ENCODE measurements at places on chromosomes 2 and 18. TPM values are rescaled to one million over a fixed set of nuclear protein-coding genes. Genes with fewer than 3 reads are reported as not detected.

GRCh38 chr2:41779888-41780287 is 267.9 kb upstream of the PKDCC start:
- peak; percentile 11 for DNase-seq

- DNase-seq = no peak
These were observed 905.6 kb downstream of the TMEM182 start for GRCh38 chr2:103667335-103667884.

GRCh38 chr18:79372991-79373390 is 22.7 kb upstream of the NFATC1 start:
- DNase-seq = no peak

The SLC38A11 gene
- polyA plus RNA-seq = 0.45 TPM

GRCh38 chr2:70767079-70767698 is 811 bp downstream of the ADD2 start:
- no peak for DNase-seq

- DNase-seq = no peak
These were observed 135.0 kb downstream of the ANTXR1 start for GRCh38 chr2:69147841-69148533.

The CTLA4 gene
- polyA plus RNA-seq = 0.27 TPM

The DES gene
- polyA plus RNA-seq = 5,935 TPM

The CRYGD gene
- polyA plus RNA-seq = not detected

The IL37 gene
- polyA plus RNA-seq = not detected

The FOXD4L1 gene
- 2.5 TPM for polyA plus RNA-seq

DNA sequence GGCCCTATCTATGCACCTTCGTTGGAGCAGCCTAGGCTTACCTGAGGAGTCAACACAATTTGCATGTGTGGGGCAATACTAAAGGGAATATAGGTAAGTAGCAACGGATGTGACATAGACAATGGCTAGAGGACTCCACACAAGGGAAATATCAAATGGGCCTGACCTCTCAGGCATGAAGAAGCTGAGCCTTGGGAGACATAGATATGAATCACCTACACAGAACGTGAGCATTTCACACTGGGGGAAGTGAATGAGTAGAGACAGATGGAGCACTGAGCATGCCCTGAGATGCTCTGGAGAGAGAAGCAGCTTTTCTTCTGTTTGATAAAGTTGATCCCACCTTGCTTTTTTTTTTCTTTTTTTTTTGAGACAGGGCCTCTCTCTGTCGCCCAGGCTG is 97.9 kb downstream of the ATL2 start:
- no peak for DNase-seq

- DNase-seq = no peak
These were observed 85.7 kb upstream of the FRZB start for GRCh38 chr2:182951948-182952663.

DNA sequence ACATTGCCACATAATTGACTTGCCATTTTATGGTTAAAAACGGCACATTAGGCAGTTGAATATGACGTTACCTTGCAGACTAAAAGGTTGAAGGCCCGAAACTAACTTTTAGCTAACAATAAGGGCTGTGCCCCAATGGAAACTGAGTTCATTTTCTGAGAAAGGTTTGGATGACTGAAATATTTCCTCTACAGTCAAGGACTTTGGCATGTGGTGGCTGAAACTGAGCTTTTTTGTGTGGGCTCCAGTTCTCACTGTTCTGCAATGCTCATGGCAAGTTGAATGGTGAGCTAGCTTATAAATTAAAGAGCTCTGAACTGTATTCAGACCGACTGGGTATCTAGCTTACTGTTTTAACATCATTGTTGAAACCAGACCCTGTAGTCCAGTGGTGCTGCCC is 23.8 kb upstream of the TXNDC2 start:
- no peak for DNase-seq

DNA sequence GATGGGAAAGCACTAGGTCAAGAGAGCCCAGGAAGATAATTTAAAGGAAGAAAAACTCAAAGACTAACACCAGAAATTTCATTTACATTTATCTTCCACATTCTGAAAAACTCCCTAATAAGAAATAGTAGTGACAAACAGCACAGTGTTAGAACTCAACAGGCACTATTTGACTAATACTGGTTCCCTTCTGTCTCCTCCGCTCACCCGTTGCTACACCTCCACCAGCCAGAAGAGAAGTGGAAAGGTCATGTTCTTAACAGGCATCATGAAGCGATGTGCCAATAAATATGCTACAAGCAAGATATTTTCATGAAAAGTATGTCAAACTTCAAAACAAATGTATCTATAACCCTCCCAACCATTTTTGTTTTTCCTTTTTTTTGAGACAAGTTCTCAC is 5.7 kb downstream of the ROCK1 start:
- no peak for DNase-seq

DNA sequence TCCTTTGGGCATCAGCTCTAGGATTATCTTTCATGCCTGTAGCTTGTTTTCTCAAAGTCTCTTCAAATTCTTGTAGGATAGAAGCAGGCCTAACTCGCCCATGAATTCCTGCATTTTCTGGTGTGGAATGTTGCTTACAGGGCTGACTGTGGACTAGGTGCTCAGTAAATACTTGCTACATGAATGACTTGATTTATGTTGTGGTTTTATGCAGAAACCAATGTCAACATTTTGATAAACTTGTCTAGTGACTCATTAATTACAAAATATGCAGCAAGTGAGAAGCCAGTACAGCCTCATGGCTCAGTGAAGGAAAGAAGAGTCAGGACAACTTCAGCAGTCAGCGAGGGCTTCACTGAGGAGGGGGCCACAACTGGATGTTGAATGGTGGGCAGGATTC is 110.6 kb upstream of the SIX2 start:
- no peak for DNase-seq

DNA sequence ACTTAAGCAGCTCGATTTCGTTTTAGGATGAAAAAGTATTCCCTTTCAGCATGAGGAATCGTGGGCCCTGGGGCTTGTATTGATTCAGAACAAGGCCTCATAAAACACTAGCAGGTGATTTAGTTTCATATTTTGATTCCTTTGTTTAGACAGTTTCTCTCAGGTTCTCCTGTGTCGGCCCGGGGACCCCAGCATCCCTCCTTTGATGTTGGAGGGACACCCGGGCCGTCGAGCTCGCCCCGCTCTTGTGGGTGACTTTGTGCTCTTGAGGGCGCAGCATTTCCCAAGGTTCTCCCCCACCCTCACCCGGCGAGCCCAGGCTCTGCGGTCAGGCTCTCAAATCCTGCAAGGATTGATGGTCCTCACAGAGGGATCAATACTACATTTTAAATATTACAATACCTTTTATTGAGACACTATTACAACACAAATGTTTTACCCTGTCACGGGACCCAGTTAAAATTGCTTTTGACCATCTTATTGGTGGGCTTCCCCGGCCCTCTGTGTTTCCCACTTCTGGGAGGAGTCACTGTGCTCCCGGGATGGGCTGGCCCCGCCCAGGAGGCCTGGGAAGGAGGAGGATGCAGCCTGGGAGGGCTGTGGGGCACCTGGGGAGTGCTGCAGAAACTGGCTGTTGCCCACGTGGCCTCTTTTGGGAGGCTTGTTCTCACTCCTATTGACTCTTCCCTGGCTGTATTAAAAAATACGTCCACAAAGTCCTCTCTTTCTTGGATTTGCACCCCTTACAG is 222.6 kb downstream of the INSIG2 start:
- DNase-seq = no peak

DNA sequence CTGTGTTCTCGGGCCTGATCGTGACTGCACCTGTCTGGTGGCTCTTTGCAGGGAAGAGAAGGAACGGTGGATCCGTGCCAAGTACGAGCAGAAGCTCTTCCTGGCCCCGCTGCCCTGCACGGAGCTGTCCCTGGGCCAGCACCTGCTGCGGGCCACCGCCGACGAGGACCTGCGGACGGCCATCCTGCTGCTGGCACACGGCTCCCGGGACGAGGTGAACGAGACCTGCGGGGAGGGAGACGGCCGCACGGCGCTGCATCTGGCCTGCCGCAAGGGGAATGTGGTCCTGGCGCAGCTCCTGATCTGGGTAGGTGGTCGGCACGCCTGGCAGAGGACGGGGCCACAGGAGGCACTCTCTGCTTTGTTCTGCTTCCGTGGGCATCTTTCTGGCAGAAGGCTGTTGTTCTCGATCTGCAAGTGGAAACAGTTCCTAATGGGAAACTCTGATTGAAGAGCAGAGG is 48.0 kb downstream of the GBX2 start:
- DNase-seq = no peak

DNA sequence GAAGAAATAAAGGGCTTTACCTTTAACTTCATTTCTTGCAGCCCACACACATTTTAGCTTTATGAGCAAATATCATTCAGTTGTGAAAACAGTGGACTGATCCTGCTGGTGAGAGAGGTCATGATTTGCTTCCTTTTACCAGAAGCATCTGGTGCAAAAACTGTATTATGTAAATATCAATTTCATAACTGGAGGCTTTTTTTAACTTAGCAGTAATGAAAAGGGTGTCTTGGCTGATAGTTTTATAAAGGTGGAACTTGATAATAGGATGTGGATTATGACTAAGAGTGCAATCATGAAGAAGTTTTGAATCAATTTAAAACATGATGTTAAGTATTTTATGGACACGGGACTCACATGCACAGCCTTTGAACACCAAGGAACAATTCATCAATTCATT is 304.4 kb downstream of the GULP1 start:
- no peak for DNase-seq

The RAPH1 gene
- 35.3 TPM for polyA plus RNA-seq

- DNase-seq = peak; percentile 61
These were observed 28.5 kb downstream of the HRH4 start for GRCh38 chr18:24488824-24489493.

DNA sequence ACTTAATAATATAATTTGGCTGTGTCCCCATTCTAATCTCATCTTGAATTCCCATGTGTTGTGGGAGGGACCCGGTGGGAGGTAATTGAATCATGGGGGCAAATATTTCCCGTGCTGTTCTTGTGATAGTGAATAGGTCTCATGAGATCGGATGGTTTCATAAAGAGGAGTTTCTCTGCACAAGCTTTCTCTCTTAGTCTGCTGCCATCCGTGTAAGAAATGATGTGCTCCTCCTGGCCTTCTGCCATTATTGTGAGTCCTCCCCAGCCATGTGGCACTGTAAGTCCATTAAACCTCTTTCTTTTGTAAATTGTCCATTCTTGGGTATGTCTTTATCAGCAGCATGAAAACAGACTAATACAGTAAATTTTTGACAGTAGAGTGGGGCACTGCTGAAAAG is 102.5 kb upstream of the LTBP1 start:
- DNase-seq = no peak

- DNase-seq = no peak
These were observed 129.3 kb downstream of the CAPN13 start for GRCh38 chr2:30677861-30678385.

- no peak for DNase-seq
These were observed 264.1 kb upstream of the THUMPD2 start for GRCh38 chr2:40043191-40043590.

- DNase-seq = no peak
These were observed 181.3 kb downstream of the UXS1 start for GRCh38 chr2:106012591-106013347.
